ENCODE measurements at places on chromosomes 5 and 9.

DNA sequence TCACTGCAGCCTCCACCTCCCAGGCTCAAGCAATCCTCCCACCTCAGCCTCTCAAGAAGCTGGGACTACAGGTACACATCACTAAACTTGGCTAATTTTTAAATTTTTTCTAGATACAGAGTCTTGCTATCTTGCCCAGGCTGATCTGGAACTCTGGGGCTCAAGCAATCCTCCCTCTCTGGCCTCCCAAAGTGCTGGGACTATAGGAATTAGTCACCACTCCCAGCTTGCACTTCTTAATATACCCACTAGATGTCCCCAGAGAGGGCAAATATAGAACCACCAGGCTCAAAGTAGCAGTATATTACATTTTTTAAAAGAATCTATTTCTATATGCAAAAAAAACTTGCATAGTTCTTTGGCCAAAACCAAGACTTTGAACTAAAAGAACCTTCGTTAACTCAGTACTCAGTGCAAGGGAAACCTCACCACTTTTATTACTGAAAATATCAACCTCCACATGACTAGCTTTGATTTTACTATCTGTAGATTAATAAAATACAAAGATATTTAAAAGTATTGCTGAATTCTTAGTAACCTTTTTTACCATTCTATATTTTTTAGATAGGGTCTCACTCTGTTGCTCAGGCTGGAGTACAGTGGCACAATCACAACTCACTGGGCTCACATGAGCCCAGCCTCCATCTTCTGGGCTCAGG lies 25.8 kb upstream of the HSD17B3 start:
- DNase-seq: no peak

DNA sequence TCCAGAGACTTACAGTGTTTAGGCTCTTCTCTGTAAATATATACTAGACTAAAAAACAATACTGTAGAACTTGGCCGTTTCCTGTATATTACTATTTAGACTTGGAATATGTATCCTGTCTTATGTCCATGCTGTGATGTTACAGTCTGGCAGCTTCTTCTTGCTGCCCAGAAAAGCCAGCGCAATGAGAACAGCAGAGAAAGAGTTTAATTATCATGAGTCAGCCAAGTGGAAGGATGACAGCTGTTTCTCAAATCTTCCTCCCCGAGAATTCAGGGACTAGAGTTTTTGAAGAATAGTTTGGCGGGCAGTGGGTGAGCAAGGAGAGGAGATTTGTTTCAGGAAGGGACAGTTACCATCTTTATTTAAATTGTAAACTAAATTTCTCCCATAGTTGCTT lies 37.5 kb downstream of the NAA35 start:
- DNase-seq: peak; percentile 85

GRCh38 chr5:8633696-8634095 lies 764.7 kb downstream of the MTRR start:
- DNase-seq: no peak

GRCh38 chr9:94199776-94200175 lies 59.3 kb upstream of the ZNF169 start:
- DNase-seq: no peak

- DNase-seq: no peak
Measured at GRCh38 chr5:14476786-14477435, 104.7 kb upstream of the OTULINL start.

DNA sequence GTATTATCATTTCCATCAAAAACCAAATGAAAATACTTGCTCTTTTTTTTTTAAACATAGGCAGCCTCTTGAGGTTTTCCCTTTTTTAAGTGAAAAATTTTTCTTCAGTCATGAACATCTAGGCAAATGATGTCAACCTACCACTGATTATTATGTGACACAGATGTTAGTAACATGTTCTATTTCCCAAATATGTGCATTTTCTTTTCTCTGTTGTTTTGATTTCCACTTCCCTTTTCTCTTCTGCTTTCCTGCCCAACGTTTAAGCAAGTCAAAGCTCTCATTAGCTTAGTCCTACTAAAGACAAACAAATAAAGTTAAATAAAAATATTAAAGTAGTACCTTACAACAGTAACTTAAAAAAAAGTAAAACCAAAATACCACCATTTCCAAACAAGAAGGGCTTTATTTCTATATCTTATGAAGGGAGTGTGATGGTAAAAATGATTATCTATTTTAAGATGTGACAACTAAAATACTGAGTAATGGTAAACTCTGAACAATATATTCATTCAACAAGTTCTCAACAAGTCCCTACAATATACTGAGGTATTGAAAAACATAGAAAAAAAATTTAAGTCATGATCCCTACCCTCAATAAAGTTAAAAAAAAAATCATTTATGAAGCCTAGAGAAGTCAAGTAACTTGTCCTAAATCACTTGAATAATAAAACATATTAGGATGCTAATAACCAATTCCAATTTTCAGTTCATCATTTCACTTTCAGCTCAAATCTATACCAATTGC lies 9.4 kb downstream of the SLC38A9 start:
- DNase-seq: no peak

- DNase-seq: no peak
Measured at GRCh38 chr9:95733741-95734666, 141.5 kb upstream of the ERCC6L2 start.

GRCh38 chr9:126357074-126357473 lies 30.4 kb downstream of the MVB12B start:
- DNase-seq: no peak

DNA sequence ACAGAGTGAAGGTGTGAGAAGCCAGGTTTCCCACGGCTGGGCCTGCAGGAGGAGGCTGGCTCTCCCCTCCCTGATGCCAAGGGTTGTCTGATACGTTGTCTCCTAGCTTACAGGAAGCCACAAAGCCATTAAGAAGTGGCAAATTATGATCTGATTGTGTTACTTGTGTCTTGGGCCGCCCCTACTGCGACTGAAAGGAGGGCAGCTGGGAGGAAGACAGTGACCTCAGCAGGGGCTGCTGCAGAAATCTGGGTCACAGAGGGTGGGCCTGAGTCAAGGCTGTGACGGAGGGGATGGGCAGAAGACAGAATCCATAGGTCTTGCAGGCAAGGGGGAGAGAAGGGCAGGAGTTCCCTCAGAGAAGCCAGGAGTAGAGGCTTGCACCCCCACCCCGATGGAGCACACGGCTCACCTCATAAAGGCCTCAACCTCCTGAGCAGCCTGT lies 145.0 kb downstream of the FSTL4 start:
- no peak for DNase-seq

DNA sequence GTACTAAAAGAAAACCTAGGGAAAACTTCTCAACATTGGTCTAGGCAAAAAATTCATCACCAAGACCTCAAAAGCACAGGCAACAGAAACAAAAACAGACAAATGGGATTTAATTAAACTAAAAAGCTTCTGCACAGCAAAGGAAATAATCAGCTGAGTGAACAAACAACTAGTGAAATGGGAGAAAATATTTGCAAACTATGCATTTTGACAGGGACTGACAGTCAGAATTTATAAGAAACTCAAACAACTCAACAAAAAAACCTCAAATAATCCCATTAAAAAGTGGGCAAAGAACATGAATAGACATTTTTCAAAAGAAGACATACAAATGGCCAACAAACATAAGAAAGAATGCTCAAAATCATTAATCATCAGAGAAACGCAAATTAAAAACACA lies 189.4 kb downstream of the AUH start:
- DNase-seq: no peak

DNA sequence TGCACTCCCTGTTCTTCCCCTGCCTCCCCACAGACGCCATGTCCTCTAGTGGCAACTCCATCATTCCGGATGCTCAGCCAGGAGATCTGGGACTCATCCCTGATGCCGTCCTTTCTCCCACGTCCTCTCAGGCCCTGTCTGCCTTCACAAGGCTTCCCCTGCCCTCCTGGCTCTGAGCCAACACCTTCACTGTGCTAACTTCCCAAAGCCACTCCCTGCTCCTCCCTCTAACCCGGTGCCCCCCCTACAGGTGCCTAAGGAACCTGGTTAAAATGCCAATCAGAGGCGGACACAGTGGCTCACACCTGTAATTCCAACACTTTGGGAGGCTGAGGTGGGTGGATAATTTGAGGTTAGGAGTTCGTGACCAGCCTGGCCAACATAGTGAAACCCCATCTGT lies 67.6 kb downstream of the LMX1B start:
- no peak for DNase-seq

DNA sequence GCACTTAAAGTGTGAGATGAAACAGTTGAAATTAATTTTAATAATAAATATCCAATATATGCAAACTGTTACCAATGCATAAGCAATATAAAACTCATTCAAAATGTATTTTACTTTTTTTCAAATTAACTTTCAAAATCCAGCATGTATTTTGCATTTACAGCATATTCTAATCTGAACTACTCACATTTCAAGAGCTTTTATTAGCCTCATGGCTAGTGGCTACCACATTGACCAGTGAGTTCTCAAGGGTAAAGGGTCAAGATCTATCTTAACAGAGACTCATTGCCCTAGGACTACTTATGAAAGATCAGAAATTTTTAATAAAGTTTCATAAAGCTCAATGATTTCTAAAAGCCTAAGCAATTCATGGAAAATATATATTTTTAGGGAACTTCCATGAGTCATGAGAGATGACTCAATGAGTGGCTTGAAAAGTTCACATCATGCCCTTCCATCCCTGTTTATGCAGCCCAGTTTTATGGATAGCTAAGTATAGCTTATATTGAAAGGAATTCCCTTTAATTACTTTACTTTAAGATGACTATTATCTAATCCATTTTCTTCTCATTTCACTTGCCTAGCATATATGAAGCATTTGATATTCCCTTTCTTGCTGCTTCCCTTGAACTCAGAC lies 608.6 kb downstream of the SLCO4C1 start:
- DNase-seq: no peak

- DNase-seq: no peak
Measured at GRCh38 chr9:92385953-92386352, 18.4 kb downstream of the OGN start.

DNA sequence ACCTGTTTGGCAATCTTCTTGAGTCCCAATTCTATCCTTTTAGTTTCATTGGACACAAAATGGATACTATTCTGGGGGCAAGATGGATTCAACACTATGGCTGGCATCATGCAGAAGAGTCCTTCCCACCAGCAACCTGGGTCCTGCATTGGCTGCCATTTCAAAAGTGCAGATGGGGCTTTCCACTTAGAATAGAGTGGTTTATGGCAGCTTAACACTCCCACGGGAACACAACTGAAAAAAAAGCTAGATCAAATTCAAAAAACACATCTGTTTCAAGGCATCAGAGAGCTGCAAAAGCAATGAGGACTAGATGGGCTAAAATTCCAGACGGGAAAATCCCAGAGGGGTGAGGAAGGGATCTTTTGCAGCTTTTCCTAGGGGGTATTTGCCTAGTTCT lies 11.2 kb upstream of the HMHB1 start:
- DNase-seq: peak; percentile 18

DNA sequence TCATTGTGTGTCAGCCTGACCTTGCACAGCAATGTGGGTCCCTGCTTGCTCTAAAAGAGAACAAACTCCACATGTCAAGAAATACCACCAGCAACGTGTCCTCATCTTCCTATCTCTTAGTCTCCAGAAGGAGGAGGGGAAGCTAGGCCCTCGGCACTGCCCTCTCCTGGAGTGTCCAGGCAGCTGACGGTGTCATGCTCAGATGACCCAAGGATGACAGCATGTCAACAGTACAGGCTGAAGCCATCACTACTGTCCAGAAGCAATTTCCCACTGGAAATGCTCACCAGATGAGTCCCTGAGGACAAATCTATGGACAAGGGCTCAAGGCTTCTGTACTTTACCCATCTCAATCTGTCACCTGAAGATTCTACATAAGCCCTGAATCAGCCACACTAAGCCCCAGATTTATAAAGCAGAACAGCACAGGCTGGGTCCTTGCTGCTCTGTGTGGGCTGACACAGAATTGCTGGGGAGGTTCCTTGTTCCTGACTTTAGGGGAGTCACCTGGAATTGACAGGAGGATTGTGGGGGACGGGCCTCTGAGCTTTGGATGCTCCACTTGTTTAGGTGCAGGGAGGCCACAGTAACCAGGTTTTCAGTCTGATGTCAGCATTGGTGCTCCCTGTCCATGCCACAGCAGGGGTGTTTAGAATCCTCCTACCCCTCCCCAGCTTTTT lies 210.2 kb downstream of the DAB2IP start:
- no peak for DNase-seq

DNA sequence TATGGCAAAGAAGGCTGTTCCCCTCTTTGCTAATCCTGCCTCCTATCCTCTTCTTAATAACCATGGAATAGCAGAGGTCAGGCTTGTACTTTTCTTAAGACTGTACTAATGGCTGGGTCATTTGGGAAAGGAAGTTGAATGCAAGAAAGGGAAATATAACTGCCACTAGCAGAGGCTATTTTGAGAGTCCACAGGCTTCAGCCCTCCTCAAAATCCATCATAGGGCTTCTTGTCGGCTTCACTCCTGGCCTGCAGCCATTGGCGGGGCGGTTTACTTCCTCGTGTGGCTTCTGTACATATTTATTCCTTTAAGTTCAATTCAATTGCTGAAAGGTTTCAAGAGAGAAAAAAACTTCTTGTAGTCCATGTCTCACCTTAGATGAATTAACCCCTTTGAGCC lies 2.8 kb upstream of the PARP8 start:
- DNase-seq: no peak

- no peak for DNase-seq
Measured at GRCh38 chr5:31708089-31708488, 69.2 kb downstream of the PDZD2 start.

DNA sequence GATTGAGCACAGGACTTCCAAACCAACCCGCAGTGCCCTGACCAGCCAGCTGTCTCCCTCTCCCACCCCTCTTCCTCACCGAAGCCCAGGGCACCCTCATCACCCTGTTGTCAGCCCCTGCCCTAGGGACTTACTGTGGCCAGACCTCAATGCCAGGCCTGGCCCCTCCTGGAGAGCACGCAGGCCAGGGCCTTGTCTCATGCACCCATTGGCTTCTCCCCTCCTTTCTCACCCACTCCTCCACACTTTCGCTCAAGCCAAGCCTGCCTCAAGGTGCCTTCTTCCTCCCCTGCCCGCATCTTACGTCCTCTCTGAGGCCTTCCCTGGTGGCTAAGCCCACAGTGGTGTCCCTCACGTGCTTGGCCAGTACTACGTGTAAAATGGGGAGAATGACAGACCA lies 33.3 kb upstream of the N4BP3 start:
- DNase-seq: no peak
